ENCODE measurements at places on chromosomes 12 and 14. TPM values are rescaled to one million over a fixed set of nuclear protein-coding genes. Genes with fewer than 3 reads are reported as not detected.

DNA sequence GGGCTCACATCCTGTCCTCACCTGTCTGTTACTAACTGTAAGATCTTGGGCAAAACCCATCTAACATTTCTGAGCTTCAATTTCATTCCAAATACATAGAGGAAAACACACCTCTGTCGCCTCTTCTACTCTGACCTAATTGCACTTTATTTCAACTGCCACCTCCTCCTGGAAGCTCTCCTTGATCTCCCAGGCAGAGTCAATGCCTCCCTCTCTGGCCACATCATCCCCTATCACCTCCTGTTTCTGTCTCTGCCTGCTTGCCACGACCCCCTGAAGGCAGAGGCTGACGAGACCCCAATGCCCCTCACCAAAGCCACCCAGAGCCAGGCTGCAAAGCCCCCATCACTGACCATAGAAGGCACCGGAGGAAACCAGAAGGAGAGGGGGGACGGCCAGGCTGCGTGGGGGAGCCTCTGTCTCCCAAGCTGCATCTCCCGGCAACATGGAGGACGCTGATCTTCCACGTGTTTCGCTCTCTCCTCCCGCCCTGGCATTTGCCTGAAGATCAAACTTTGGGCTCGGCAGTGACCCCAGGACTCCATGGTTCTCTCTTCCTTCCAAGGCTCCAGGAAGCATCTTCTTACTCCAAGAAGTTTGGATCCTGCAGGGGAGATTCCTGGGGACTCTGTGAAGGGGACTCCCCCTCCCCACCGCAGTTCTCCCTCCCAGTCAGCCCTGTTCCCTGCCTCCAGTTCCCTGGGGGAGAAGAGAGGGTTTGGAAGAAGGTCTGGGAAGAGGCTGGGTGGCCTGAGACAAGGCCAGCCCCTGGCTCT lies 50.1 kb upstream of the BCL11B start:
- DNase-seq = no peak

DNA sequence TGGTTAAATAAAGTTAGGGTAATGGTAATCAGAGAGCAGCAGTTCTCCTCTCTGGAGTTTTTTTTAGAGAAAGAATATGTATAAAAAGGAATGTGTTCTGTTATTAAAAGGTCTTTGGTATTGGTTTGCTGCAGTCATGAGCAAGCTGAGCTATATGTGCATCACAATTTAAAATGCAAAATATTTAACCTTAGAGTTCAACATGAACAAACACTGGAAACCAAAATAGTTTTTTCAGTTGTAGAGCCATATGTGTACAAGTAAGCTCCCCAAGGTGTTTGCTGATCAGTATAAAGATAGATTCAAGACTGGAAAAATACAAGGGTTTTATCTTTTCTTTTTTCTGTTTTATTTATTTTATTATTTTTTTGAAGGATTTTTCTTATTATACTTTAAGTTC lies 245.0 kb downstream of the NUBPL start:
- no peak for DNase-seq

- DNase-seq = no peak
Observed at GRCh38 chr14:65242732-65243134, 140.4 kb upstream of the MAX start.

- no peak for DNase-seq
Observed at GRCh38 chr12:92541731-92542130, 161.1 kb upstream of the PLEKHG7 start.

DNA sequence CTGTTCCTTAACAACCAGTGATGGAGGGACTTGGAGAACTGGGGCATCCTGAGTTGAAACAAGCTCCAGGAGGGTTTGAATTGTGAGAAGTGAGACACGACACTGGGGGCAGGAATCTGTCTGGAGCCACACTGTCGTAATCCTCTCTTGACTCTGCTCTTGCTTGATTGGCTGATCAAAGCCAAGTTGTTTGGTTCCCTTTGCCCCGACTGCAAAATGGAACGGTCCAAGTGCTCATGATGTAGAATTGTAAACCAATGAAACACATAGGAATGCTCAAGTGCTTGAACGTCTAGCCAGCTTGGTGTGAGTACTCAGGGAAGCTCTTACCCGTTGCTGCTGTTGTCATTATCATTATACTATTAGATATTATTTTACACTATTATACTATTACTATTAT lies 98.1 kb downstream of the TMEM132C start:
- no peak for DNase-seq

Gene TMEM263
- total RNA-seq = 36.3 TPM

Gene MYF6
- total RNA-seq = 1.6 TPM

Gene PTHLH
- not detected for total RNA-seq

Gene MAP3K12
- total RNA-seq = 34.6 TPM

Measured in frontal cortex (tissue), 4 donors.